BJ (cell line): ENCODE measurements at places on chromosomes 5 and 9. TPM values are rescaled to one million over a fixed set of nuclear protein-coding genes. Genes with fewer than 3 reads are reported as not detected.

The DNAI1 gene
- polyA plus RNA-seq, result not detected in 2 replicates

The GPRIN1 gene
- 1.9 and 2.4 TPM in 2 replicates for polyA plus RNA-seq

GRCh38 chr5:125194883-125195282 lies 448.4 kb upstream of the ZNF608 start:
- no peak for DNase-seq

DNA sequence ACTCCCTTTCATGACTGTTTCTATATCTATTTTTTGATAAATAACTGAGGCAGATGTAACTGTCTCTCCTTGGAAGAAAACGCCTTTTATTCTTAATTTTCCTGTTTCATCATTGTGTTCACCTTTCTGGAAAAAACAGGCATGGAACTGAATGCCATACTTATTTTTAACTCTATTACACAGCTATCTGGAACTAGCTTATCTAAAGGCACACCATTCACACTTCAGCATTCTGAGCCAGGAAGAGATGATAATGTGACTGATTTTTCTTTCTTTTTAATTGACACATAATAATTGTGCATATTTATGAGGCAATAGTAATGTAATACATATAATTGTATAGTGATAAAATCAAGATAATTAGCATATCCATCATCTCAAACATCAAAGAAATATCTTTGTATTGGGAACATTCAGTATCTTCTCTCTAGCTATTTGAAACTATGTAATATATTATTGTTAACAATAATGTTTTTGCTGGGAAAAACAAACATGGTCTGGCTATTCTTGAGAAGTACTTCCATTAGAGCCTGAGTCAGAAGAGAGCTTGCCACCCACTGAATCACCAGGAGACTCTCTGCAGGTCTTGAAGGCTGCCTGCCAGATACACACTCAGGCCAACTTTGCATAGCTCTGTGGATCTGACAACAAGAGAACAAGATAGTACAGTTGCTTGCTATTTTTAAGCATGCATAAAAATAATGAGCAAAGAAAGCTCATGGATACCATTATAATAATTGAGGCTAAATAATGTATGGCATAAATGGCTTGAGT lies 501.0 kb upstream of the EDIL3 start:
- no peak for DNase-seq

DNA sequence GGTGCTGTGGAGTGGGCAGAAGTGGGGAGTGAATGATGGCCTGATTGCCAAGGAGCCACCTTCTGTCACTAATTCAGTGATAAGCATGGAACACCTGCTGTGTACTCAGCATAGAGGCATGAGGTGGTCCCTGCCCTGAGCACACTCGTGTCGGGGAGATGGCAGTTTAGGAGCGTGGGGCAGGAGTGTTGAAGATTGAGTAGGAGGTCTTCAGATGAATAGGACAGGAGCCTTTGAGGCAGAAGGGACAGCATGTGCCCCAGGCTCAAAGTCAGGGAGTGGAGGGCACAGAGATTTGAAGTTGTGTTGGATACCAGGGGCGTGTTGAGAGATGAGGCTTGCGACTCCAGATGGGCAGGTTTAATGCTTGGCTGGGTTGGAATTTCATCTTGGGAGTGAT lies 55.0 kb downstream of the ZNF618 start:
- DNase-seq, result no peak

The KIF27 gene
- polyA plus RNA-seq, result 0.54 and 1.5 TPM in 2 replicates

DNA sequence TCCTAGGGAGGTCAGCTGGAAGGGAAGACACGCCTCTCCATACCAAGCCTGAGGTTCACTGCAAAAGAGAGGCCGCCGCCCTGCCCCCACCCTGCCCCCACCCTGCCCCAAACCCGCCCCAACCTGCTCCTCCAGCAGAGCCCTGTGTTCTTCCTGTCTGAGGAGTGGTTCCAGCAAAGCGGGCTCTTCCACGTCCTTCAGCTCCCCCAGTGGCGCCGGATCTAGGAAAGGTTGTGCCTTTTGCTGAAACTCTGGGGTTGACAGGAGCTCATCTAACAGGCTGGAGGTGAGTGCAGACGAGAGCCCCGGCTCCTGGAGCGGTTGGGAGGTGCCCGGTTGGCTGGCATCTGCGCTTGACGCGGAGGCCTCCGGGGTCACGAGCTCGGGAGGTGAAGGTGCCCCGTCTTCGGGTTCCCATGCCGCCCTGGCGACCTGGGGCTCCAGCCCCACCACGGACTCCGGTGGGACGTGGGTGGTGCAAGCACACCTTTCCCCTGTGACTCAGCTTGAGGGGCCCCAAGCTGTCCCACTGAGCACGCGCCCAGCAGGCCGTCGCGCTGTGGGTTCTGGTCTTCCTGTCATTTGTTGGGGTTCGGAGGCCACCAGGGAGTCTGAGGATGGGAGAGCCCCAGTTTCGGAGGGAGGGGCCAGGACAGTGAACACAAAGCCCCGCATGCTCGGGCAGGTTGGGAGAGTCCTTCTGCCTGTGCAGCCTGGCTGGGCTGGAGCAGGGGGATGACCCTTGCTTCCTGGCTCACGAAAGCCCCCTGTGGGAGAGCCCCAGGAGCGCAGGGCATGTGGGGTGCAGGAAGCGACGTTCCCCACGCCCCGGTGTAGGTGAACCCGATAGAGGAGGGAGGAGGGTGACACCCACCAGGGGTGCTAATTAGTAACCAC lies 1467.1 kb downstream of the FOXD4L5 start:
- no peak for DNase-seq

- DNase-seq, result no peak
Measured at GRCh38 chr9:134962973-134963364, 45.3 kb upstream of the FCN1 start.

DNA sequence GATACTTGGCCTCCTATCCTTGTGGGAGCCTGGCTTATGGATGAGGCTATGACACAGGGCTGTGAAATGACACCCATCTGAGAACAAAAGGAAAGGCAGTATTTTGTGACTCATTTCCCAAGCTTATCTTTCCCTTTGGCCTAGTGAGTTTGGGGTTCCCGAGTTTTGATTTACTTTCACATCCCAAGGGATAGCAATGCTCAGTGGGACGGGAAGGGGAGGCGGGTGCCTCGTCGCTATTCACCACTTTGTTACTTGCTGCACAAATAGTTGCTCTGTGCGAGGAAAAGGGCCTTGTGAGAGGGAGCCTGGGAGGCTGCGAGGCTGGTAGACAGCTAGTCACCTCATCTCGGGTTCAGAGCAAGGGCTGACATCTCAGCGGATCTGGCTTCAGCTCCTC lies 59.1 kb upstream of the ENTREP1 start:
- DNase-seq, result no peak

DNA sequence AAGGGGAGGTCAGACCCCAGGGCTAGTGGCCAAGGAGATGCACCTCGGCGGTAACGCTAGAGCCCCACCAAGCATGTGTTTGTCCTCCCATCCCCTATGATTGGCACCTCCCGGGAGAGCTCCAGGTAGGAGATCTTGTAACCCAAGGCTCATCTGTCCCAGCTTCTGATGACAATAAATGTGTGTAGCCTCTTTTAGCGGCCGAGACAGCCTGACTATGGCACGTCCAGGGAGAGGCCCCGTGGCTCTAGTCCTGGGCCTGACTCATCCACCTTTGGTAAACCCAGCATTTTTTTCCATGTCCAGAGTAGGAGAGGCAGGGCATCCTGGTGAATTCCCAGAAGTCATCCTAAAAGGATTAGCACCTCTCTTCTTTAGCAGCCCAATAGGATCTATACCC lies 39.2 kb downstream of the IRF1 start:
- DNase-seq, result no peak

The PCDHB13 gene
- polyA plus RNA-seq, result 0.16 and 0.23 TPM in 2 replicates

DNA sequence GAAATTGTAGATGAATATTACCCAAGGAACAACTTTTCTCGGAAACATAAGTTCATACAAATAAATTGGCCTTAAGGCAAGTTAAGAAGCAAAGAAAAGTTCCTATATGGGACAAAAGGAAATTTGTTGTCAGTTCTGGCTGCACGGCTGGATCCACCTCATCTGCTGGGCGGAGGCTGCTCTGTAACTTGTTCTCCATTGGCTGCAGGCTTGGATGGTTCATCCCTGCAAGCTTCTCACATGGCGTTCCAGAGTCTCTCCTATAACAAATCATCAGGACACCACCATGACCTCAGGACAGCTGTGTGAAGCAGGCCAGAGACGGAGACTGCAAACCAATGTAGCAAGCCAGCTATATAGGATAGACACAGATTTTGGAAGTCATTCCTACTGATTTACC lies 81.4 kb upstream of the DAB2 start:
- no peak for DNase-seq

DNA sequence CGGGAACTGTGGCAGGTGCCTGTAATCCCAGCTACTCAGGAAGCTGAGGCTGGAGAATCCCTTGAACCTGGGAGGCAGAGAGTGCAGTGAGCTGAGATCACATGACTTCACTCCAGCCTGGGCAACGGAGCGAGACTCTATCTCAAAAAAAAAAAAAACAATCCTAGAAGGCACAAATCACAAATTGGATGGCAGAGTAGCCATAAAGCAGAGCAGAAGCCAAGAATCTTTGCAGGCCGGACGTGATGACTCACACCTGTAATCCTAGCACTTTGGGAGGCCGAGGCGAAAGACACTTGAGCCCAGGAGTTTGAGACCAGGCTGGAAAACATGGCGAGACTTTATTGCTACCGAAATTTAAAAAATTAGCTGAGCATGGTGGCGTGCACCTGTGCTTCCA lies 9.2 kb upstream of the FUBP3 start:
- no peak for DNase-seq

- DNase-seq, result no peak
Measured at GRCh38 chr9:127783111-127784008, 2.5 kb upstream of the CDK9 start.
